T-helper 1 cell (primary cell): ENCODE measurements at places on chromosomes 16 and 17.

DNA sequence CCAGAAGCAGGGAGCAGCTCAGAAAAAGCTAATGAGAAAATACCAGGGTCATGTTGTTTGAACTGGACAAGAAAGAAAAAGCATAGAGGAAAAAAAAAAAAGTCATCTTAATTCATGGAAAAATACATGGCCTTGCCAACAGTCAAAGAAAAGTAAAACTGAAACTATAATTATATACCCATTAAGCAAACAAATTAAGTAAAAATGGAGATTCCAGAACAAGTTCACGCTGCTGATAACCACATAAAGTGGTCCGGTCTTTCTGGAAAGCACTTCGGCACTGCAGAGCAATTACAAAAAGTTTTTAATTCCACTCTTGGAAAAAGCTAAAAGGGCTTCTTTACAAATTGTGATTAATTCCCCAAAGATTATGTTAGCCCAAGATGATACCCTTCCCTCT is 12.4 kb upstream of the P2RX5 start:
- DNase-seq: no peak

DNA sequence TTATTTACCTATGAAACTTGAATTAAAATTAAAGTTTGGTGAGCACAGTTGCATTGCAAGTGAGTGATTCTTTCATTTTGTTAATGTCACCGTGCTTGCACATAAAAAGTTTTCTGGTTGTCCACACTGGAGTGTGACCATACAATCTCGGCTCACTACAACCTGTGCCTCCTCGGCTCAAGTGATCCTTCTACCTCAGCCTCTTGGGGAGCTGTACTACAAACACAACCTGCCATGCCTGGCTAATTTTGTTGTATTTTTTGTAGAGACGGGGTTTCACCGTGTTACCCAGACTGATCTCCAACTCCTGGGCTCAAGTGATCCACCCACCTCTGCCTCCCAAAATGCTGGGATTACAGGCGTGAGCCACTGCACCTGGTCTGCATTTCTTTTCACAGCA is 50.1 kb upstream of the ADCY7 start:
- no peak for DNase-seq

- DNase-seq: no peak
Measured at GRCh38 chr16:63625126-63625525, 1496.7 kb downstream of the CDH11 start.

DNA sequence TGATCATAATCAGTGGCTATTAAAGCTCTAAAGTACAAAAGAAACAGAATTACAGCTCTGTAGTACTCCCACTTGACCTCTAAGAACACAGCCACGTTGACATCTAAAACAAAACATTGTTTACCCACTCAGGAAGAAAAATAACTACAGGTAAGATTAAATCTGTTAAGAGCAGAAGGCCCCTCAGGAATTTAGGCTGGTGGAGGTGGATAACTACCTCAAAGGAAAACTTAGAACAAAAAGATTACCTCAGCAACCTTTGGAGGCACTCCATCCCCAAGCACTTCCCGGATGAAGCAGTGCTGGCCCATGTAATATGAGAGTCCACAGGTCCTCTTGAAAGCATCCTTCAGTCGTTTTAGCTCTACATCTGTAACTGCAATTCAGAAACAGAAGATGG is 46.7 kb downstream of the USP32 start:
- DNase-seq: no peak

DNA sequence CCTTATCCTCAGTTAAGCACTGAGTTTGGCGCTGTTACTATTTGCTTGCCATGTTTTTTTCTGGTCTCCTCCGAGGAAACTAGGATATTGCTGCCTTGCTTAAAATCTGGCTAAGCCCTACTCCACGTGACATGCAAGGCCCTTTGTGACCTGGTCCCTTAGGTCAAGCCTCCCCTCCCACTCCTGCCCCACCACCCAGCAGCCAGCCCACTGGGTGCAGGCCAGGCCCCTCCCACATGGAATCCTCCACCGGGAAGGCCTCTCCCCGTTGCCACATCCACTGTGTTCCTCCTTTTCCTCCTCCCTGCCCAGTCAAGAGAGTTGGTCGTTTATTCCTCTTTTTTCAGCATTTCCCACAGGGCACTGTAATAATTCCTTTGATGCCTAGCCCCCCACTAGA is 16.2 kb downstream of the PSMD3 start:
- no peak for DNase-seq
